DMS79 treated with DMSO at 0.1 percent for 48 hours (cell line): ENCODE measurements at places on chromosomes 4 and X.

GRCh38 chrX:7086384-7086783 lies 61.1 kb upstream of the STS start:
- no peak for DNase-seq

GRCh38 chrX:69987691-69988090 lies 62.0 kb downstream of the AWAT2 start:
- DNase-seq = no peak

GRCh38 chr4:64068096-64068495 lies 341.2 kb downstream of the TECRL start:
- DNase-seq = no peak

- DNase-seq = no peak
Measured at GRCh38 chr4:144295286-144295995, 154.9 kb upstream of the GYPA start.

DNA sequence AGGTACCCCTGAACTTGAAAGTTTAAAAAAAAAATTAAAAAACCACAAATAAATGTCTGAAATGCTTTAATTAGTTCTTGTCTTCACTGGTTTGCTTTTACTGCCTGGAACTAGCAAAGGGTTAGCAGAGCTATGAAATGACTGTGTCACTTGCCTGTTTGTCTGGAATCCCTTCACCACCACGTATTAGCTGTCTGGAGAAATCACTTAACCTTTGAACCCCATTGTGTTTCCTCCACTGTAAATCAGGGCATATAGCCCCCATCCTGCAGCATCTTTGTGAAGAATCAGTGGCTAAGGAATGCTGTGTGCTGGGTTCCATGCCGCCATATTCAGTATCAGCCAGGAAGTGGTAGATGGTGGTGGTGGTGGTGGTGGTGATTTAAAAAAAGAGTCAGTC lies 6.3 kb downstream of the CYTL1 start:
- DNase-seq = no peak
